Thyroid gland (tissue), 4 donors: ENCODE measurements at places on chromosomes 5 and 9. TPM values are rescaled to one million over a fixed set of nuclear protein-coding genes. Genes with fewer than 3 reads are reported as not detected.

- DNase-seq = no peak
Observed at GRCh38 chr9:104107799-104108198, 13.7 kb downstream of the SMC2 start.

The SKIC3 gene
- 91.9 TPM for total RNA-seq

- DNase-seq = no peak
Observed at GRCh38 chr9:91074866-91075265, 273.2 kb downstream of the SYK start.

DNA sequence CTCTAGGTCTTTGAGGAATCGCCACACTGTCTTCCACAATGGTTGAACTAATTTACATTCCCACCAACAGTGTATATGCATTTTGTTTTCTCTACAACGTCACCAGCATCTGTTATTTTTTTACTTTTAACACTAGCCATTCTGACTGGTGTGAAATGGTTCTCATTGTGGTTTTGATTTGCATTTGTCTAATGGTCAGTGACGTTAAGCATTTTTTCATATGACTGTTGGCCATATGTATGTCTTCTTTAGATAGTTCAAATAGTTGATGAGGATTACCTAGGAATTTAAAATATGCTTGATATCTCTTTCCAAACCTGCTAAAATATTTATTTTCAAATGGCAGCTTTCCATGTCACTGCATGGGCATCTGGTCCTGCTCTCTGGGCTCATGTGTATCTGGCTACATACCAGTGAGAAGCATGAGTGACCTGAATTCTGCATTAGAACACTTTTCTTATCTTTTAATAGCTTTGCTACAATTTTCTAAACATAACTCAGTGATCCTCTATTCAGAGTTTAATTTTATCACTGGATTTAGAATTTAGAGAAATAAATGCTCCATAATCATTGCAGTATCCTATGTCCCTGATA is 95.8 kb upstream of the ADAMTS16 start:
- no peak for DNase-seq

The SCGB3A2 gene
- total RNA-seq = not detected

- DNase-seq = no peak
Observed at GRCh38 chr9:100880284-100880683, 148.2 kb upstream of the PLPPR1 start.

DNA sequence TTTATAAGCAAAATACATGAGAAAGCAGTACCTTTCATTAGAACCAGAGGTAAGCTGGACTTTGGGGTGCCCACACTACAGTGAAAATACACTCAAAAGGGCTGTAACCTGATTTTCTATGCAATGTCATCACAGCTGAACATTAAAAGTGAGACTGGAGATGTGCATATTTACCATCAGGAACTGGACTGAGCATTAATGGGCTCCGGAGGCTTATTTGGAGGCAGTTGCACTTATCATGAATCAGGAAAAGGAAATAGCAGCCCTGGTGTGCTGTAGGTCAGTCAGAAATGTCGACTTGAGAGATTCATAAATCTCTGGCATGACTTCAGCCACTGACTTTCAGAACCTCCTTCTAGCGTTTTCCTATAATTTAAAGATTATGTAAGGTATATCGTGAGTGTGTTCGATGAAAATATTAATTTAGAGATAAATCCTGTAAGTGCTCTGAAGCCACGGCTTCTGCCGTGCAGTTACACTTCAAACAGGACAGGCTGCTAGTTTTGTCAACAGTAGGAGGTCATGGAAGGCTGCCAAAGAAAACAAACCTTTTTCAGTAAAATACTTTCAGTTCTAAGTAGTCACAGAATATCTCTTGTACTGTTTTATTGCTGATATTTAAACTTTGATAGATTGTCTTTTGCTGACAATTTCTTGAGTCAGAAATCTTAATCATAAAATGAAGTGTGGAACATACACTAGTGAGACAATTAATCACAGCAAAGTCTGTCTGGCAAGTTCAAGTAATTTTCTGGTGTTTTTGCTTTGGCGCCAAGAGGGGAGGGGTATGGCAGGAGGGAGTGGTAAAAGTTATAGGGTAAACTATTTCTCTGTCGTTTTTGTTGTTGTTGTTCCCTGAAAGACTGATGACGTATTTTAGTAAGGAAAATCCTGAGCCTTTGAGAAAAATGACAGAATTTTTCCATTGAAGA is 939.7 kb downstream of the NR2F1-AS1 start:
- DNase-seq = peak; percentile 48

The MYOZ3 gene
- 0.11 TPM for total RNA-seq

The MYORG gene
- 3.2 TPM for total RNA-seq

- DNase-seq = no peak
Observed at GRCh38 chr5:107990881-107991810, 320.4 kb upstream of the EFNA5 start.

GRCh38 chr5:172528440-172528839 is 74.1 kb upstream of the SH3PXD2B start:
- no peak for DNase-seq

The CCL27 gene
- 1.1 TPM for total RNA-seq

The PRDM12 gene
- not detected for total RNA-seq

The LRRC70 gene
- total RNA-seq = 15.3 TPM

DNA sequence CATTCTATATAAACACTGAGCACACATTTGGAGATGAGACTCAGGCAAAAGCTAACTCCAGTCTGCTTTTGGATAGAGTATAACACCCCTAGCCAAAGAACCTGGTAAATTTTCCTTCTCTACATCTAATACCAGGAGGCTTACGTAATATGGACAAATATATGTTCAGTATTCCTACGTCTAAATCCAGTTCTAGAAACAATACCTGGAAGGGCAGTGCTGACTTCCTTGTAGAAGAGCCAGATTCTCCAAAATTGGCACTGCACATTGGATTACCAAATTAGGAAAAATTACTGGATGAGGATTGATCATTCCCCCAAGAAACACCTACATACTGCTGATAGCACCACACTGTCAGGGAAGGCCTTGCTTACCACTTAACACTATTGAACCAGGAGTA is 247.4 kb downstream of the SAXO1 start:
- no peak for DNase-seq

DNA sequence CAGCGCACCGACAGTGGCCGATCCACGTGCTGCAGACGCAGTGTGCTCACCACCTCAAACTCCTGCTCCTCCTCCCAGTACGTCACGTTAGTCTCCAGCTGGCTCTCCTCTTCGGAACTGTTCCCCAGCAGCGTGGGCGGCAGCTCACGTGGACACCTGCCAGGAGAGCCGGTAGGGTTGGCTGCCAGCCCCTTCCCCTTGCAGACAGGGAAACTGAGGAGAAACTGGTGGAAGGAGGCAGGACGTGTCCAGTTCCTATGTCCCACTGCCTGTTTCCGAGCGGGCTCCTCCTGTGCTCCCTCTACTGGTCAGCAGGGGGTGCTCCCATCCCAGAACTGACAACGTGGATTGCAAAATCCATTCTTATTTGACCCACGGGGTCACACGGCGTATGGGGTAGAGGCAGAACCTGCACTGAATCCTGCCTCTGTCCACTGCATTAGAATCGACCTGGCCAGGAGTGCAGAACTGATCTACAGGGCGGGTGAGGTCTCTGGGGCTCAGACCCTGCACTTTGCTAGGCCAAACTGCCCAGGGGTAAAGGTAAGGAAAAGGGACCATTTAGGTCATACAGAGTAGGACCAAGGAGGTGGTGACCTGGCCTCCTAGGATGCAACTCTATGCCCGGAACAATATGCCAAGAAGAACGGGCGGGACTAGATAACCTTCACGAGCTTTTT is 25.7 kb downstream of the PDGFRB start:
- DNase-seq = peak; percentile 54

The ABO gene
- 26.9 TPM for total RNA-seq

DNA sequence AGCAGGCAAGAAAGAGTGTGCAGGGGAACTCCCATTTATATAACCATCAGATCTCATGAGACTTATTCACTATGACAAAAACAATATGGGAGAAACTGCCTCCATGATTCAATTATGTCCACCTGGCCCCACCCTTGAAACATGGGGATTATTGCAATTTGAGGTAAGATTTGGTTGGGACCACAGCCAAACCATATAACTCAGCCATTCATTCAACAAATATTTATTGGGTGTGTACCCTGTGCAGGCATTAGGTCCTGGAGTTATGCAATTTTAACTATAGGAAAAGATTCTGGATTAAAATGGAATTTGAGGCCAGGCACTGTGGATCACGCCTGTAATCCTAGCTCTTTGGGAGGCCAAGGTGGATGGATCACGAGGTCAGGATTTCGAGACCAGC is 124.2 kb upstream of the GAS1 start:
- no peak for DNase-seq

- DNase-seq = no peak
Observed at GRCh38 chr9:114281473-114282103, 41.3 kb upstream of the ORM1 start.

GRCh38 chr9:3385871-3386270 is 139.9 kb downstream of the RFX3 start:
- DNase-seq = no peak

GRCh38 chr5:150506571-150507473 is 1.1 kb upstream of the NDST1 start:
- peak; percentile 95 for DNase-seq

The C5orf58 gene
- total RNA-seq = not detected

GRCh38 chr9:128341435-128341849 is 1.1 kb downstream of the SLC27A4 start:
- peak; percentile 73 for DNase-seq

The GFM2 gene
- total RNA-seq = 26.5 TPM

The DMGDH gene
- 7.0 TPM for total RNA-seq

The MCTP1 gene
- 6.1 TPM for total RNA-seq

GRCh38 chr5:123116757-123117156 is 27.7 kb downstream of the PRDM6 start:
- no peak for DNase-seq

DNA sequence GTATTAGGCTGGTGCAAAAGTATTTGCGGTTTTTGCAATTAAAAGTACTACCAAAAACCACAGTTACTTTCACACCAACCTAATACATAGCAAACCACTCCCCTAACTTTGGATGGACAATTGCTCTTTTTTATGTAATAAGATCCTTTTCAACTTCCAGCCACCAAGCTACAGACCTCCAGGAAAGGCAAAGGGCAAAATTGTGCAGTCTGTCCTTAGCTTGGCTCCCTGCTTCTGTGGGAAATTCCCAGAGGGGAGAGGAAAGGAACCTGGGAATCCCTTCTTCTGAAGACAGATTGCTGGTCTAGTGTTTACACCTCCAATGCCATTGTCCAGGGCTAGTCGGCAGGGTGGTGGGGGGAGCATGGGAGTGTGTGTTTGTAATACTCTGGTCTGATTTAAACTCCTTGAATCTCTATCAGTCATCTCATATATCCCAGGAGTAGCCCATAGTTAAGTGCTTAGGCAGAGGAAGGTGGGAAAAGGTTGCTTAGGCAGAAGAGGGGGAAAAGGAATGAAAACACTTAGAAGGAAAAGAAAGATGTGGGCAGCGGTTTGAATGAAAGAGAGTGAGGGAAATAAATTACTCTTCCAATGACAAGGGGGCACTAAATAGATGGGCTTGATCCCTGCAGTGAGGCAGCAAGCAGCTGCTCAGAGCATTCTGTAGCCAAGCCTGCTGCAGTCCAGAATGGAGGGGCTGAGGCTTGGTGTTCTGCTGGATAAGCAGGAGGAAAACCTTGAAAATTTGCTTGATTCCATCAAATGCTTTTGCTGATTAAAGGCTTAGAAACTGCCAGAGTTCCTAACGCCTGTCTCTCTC is 86.9 kb upstream of the MAP1B start:
- DNase-seq = no peak

GRCh38 chr9:97413462-97413861 is 1.6 kb downstream of the TDRD7 start:
- DNase-seq = no peak

The CYSRT1 gene
- total RNA-seq = 2.3 TPM

GRCh38 chr9:33229359-33230114 is 10.4 kb upstream of the SPINK4 start:
- peak; percentile 24 for DNase-seq

- DNase-seq = no peak
Observed at GRCh38 chr5:90050103-90050502, 359.5 kb downstream of the CETN3 start.

- peak; percentile 28 for DNase-seq
Observed at GRCh38 chr9:134897584-134898170, 17.1 kb downstream of the FCN2 start.

DNA sequence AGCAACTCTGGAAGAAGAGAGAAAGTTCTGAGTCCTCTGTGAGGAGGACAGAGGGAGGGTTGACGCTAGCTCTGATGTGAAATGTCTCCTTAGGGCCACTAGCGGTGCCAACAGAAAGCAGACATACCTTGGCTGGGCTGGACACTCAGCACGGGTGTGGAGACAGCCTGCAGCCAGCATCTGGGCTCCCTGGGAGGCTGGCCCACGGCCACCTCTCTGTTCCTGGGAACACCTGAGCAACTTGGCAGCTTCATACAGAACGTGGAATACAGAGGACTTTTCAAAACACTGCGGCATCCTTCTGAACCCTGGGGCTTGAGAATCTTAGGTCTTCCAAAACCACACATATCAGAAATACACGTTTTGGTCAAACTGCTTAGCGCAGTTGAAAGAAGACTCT is 269.1 kb downstream of the FSTL4 start:
- no peak for DNase-seq

DNA sequence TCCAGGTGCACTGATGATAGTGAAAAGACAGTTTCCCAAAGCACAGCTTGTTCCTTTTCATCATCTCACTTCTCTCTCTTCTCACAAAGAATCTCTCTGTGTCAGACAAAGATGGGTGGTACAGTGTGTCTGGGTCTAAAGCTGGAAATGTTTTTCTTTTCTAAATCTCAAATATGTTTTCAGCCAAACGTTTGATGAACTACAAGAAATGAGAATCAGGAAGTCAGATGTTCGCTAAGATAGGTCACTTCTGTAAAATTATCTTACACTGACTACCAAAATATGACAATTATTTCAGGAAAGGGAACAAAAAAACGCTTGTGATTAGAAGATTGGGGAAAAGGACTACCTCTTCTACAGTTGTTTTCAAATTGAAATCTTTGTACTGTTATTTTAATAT is 708.8 kb downstream of the PTPRD start:
- no peak for DNase-seq

The OR1J4 gene
- total RNA-seq = not detected

DNA sequence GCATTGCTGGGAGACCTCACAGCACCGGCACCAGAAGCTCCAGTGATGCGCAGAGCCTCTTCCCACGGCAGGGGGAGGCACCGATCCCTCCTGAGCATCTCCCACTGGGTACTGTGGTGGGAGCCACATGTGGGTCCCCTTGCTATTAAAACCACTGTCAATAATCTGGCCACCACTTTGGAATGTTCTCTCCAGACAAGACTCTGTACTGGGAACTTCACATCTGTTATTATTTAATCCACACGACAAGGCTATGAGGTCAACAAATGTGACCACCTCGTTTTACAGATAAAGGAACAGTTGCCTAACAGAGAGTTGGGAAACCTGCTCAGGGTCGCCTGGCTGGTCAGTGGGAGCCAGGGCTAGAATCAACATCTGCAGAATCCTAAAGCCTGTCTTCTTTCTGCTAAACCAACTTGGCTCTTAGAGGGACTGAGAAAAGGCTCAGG is 72.7 kb downstream of the EPB41L4B start:
- no peak for DNase-seq
